ENCODE measurements at places on chromosomes 3 and 15.

- DNase-seq: no peak
These were observed 250.3 kb downstream of the ULK4 start for GRCh38 chr3:41711651-41712050.

- DNase-seq: no peak
These were observed 9.1 kb upstream of the SCG3 start for GRCh38 chr15:51672155-51672687.

DNA sequence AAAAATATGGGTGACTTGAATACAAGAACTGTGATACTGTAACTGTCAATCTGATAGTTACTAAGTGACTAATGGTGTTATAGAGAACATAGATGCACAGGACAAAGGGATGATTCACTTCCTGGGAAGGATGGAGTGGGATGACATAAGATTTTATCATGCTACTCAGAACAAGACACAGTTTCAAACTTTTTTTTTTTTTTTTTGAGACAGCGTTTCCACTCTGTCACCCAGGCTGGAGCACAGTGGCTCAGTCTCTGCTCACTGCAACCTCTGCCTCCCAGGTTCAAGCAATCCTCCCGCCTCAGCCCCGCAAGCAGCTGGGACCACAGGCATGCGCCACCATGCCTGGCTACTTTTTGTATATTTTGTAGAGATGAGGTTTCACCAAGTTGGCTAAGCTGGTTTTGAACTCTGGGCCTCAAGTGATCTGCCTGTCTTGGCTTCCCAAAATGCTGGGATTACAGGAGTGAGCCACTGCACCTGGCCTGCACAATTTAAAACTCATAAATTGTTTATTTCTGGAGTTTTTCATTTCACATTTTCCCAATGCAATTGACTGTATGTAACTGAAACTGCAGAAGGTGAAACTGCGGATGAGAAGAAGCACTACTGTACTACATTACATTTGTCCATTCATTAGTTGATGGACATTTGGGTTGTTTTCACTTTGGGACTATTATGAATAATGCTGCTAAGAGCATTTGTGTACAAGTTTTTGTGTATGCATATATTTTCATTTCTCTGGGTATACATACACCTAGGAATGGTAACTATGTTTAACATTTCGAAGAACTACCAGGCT is 40.6 kb downstream of the ADIPOQ start:
- DNase-seq: no peak

GRCh38 chr3:177842743-177843734 is 645.8 kb upstream of the TBL1XR1 start:
- DNase-seq: no peak

DNA sequence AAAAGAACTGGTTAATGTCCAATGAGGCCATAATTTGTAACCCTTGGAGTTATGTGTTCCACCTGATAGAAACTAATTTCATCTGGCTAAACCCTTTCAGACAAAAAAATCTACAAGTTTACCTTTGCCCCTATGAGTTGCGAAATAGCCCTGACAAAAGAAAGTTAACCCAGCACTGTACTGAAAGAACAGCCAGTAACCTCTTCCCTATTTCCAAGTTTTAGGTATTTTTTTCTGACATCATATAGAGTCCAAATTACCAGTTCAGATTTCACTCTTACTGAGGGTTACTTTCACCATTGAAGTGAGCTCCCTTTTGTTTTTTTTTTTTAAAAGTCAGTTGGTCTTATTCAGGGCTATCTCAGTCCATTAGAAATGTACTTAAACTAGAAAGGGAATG is 42.8 kb upstream of the PTPRG start:
- DNase-seq: no peak

DNA sequence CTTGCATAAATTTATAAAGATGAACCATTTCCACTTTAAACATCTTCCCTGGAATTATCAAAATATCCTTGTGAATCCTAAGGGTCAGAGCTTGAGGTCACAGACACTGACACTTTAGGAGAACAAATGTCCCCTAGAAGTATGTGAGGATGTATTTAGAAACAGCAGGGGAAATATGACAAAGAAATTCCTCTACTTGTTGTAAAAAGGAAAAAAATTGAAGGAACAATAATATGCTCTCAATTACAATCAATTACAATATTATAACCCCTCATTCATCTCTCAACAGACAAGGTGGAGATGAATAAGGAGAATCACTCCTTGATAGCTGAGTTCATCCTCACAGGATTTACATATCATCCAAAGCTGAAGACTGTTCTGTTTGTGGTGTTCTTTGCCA is at the start of gene OR5K3:
Gene OR5K3 (plus strand): TSS at position 301 of the 400 bp plus-strand sequence. CDS start 0 bp downstream, at position 301.
- no peak for DNase-seq

GRCh38 chr3:38164952-38165721 is at the start of gene OXSR1:
OXSR1 (plus strand) TSS chr3:38165537; CDS start chr3:38165877, 340 bp downstream.
- peak; percentile 100 for DNase-seq

Measured in adrenal gland (tissue), 19 donors.